ENCODE measurements at places on chromosomes 5 and 9.

GRCh38 chr9:84955971-84956370 is 286.4 kb downstream of the NTRK2 start:
- DNase-seq = no peak

DNA sequence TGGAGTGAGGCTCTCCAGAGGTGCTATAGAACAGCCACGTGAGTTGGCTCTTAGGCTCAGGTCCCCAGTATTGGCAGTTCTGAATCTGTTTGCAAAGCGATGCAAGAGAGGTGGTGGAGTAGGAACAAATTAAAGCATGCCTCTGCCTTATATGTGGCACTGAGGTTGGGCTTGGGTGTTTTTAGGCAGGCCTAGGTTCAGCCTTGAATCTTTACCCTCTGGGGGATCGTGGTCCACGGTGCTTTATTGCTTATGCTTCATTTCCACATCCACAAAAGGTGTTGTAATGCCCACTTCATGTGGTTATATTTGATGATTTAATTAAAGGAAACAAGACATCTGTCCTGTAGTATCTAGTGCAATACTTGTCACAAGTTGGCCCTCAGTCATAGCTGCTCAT is 56.2 kb downstream of the CD180 start:
- DNase-seq = no peak

DNA sequence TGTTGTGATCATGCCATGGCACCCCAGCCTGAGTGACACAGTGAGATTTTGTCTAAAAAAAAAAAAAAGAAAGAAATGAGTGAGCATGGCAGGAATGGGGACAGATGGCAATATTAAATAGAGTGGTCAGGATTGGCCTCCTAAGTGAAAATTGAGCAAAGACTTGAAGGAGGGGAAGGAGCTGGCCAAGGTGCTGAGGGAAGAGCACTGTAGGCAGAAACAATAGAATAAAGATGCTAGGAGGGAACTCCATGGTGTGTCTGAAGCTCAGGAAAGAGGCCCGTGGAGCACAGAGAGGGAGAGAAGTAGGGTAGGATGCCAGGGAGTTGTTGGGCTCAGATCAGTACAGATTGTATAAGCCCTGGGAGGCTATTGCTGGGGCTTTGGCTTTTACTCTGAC is 64.4 kb upstream of the PCAT7 start:
- DNase-seq = no peak

DNA sequence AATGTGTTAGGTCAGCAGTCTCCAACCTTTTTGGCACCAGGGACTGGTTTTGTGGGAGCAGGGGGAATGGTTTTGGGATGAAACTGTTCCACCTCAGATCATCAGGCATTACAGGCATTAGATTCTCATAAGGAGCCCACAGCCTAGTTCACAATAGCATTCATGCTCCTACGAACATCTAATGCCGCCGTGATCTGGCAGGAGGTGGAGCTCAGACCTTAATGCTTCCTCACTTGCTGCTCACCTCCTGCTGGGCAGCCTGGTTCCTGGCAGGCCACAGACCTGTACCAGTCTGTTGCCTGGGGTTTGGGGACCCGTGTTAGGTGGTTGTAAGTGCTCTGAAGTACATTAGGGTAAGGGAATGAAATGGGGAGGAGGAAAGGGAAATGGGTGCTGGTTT is 9.7 kb upstream of the CTNNA1 start:
- DNase-seq = no peak

- DNase-seq = no peak
Observed at GRCh38 chr5:61623401-61624069, 291.5 kb downstream of the ZSWIM6 start.

GRCh38 chr5:64566310-64566916 is 60.6 kb downstream of the RGS7BP start:
- DNase-seq = no peak

DNA sequence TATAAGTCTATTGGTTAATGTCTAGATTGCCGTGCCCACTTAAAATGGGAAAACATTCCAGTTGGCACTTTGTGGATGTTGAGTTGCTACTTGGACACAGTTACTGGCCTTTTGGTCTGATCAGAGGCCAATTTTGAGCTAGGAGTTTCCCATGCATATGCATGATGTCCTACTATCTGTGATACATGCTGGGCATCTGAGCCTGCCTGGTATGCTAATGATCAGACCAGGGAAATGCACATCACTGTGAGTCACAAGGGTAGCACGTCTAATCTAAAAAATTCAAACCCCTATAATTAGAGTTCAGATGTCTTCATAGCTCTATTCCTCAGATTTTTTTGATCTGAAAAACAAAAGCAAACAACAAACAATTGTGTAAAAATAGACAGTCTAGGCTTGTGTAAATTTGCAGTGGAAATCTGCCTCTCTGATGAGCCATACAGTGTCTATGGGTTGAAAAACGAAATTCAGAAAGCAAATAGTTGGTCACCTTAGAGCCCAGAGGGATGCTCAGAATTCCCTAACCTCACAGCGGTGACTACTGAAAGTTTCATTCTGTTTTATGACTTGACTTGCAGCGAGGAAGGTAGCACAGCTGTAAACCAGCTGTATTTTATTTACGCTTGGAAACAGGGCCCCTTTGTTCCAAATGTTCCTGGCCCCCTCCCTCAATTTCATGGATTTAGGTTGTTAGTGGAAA is 37.3 kb downstream of the PALM2AKAP2 start:
- DNase-seq = no peak

DNA sequence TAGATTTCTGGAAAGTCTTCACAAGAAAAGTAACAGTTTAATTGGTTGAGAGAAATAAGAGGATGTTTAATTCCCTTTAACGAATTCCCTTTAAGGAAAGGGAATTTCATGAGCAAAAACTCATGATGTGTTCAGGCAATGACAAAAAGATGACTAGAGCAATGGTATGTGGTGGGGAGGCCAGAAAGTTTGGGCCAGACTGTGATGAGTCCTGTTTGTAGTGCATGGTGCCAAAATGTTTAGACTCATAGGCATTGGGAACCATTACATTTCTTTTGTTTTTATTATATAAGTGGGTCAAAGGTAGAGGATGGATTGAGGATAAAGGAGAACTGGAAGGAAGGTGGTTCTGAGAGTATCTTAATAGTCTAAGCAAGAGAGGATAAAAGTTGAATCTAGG is 10.9 kb downstream of the CNTRL start:
- no peak for DNase-seq

Measured in activated CD4-positive, alpha-beta T cell treated with anti-CD3 and anti-CD28 coated beads, Interleukin-2, amount 50 U/mL, for 4 hours (primary cell).